ENCODE measurements at places on chromosomes 11 and 22.

DNA sequence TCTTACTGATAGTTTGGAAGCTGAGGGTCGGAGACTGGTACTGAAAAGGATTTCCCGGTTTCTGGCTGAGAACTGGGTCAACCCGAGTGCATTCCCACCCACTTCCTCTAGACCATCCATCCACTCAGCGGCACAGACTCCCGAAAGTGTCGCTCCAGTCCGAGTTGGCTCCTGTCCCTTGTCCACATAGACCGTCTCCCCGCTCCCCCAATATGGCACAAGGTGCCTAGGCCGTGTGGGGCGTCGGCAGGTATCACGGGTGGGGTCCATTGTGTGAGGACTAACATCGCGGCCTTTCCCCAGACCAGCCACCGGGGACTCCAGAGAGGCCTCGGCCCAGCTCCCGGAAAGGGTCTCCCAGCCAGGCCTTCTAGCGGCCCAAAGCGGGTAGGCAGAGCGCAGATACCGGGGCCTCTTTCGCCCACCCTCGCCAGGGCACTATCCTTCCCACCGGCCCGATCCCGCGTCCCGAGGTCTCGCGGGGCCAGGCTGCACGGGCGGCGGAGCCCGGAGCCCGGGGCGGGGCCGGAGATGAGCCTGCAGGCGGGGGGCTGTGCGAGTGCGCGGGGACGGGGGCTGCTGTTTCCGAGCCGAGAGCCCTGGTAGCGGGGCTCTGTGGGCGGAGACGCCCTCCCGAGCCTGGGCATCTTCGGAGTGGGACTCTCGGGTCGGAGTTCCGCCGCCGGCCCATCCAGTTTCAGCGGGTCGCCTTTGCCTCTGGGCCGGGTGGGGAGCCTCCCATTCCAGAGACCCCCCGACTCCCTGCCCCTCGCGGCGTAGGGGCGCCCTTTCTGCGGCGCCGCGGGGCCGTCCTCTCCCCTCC lies 21.1 kb downstream of the SERPINH1 start:
- DNase-seq, result peak; percentile 84

DNA sequence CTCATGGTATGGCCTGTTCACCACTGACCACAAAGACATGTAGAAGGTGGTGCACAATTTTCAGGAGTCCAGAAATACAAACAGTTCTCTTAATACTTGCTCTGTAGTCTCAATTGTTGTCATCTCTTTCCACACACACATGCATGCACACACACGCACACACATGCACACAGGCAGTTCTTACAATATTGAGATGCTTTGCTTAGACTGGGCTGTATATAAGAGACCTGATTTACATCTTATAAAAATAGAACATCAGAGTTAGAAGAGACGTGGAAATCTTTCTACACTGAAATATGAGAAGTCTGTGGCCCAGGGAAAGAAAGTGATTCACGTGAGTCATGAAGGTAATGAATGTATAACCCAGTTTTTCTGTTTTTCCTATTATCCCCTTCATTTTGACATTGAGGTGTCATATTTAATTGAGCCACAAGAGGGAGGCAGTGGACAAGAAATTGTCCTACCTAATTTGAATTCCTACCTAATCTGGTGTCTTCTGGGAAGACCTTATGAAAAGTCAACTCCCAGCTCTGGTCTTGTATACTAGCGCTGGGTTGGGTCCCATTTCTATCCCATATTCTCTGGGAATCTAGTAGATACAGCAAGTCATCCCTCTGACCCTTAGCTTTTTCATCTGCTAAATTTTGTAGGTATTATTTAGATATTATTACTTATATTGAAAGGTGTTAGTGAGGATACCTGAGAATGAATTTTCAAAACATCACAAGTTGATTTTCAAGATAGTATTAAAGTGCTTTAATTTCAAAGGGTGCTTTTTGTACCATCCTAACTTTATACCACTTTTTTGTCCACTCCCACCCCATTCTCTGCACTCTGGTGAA lies 14.9 kb upstream of the MS4A4A start:
- no peak for DNase-seq

DNA sequence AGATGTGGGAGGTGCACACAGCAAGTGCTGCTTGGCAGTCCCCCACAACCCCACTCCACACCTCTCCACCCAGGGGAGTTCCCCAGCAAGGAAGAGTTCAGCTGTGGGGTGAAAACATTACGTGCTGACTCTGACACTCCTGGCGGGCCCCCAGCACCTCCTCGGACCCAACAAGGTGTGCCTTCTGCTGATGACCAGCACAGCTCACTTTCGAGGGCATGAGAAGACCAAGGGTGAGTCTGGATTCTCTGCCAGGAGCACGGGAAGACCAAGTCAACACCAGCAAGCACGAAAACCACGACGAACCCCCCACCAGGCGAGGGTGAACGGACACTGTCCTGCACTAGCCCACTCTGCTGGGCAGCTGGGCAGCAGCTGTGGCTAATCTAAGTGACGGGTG lies 1.4 kb downstream of the ALG12 start:
- no peak for DNase-seq

GRCh38 chr11:104246590-104246989 lies 82.6 kb upstream of the PDGFD start:
- no peak for DNase-seq

- DNase-seq, result no peak
These were observed 104.7 kb downstream of the ETS1 start for GRCh38 chr11:128482512-128483191.

GRCh38 chr11:1628506-1629325 lies 859 bp upstream of the KRTAP5-5 start:
- DNase-seq, result no peak

DNA sequence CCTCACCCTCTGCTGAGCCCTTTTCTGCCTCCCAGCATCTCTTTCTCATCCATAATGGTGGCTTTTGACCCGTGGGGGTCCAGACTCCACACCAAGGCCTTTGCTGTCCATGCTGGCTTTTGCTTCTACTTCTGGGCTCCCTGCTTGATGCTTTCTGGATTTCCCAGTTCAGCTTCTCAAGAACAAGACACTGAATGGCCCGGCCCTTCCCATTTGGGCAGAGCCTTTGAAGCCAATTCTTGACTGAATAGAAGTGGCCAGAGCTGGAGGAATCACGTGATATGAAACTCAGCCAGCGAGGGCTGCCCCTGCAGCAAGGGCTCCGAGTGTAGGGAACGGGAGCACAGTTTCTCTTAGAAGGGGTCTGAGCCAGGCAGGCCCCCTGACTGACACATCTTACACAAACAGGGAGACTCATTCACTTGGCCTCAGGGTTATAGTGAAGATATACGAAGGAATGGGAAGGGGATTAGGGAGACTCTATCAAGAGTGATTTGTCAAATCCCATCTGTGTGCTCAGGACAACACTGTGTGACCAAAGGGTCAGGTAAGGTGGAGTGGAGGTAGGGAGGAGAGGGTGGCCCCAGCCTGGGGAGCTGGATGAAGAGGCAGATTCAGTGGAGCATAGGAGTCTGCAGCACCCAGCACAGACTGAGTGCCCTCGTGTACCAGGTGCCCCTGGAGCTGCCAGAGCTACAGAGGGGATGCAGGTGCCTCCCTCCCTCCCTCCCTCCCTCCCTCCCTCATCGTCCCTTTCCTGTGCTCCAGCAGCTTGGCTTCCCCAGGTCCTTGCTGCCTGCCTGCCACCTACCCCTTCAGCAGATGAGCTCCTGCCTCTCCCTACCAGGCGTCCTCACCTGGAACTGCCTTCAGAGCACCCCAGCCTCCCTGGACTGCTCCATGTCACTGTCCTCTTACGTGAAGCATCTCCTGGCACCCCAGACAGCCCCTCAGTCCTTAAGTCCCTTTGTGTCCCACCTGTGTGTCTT lies 106.0 kb downstream of the TRIM29 start:
- no peak for DNase-seq

- no peak for DNase-seq
These were observed 43.0 kb upstream of the KCNQ1OT1 start for GRCh38 chr11:2742611-2743426.

GRCh38 chr11:73167363-73167954 lies 25.3 kb upstream of the FCHSD2 start:
- DNase-seq, result peak; percentile 70

GRCh38 chr11:126165311-126165720 lies 46.1 kb downstream of the RPUSD4 start:
- no peak for DNase-seq

DNA sequence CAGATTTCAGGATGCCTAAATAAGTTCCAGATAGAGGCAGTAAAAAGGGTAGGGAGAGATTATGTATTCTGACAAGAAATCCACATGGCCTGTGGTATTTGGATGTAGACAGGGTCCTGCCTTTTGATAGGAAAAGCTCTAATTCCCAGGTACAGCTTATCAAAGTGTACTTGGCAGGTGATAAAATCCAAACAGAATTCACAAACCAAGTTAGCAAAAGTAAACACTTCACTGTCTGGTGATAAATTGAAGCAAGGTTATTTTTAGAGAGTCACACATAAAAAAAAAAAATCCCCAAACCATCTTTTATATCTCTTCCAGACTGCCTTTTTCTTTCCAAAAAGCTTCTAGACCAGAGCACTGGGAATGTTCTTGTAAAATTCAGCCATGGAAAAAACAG lies 5.7 kb downstream of the CBLIF start:
- no peak for DNase-seq

GRCh38 chr22:25419247-25420113 lies 145.0 kb upstream of the GRK3 start:
- no peak for DNase-seq

DNA sequence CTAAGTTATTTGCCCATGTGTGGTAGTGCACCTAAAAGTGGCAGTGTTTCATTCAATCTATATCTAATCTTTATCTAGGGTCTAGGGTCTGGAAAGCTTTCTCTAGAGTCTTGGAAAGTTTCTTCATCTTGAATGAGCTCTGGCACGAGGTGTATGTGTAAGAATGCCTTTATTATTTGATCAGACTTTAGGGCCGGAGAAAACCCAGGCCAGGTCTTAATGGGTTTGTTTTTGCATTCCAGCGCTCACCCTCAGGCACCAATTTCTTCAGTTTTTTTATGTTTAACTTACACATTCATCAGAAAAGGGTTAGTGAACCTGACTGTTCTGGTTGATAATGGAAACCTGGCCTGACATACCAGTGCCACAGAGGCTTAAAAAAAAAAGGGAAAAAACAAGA lies 68.3 kb upstream of the SLN start:
- DNase-seq, result no peak

- DNase-seq, result no peak
These were observed 22.9 kb downstream of the POLD3 start for GRCh38 chr11:74615311-74615710.

DNA sequence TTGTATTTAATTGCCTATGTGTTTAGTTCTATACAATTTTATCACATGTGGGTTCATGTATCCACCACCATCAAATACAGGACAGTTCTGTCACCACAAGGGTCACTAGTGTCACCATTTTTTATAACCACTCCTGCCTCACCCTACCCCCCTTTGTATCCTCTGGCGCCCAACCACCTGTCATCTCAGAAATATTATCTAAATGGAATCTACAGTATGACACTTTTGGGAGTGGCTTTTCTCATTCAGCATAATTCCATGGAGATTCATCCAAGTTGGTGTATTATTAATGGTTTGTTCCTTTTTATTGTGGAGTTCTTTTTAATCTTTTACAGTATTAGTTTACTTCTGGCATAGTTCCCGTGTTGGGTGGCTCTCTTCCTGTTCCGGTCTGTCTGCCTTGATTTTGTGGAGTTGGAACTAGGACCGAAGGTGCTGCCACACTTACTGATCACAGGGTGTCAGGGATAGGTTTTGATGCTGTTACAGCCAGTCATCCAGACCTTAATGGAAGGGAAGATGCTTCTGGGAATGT lies 58.5 kb downstream of the TNRC6B start:
- DNase-seq, result no peak

DNA sequence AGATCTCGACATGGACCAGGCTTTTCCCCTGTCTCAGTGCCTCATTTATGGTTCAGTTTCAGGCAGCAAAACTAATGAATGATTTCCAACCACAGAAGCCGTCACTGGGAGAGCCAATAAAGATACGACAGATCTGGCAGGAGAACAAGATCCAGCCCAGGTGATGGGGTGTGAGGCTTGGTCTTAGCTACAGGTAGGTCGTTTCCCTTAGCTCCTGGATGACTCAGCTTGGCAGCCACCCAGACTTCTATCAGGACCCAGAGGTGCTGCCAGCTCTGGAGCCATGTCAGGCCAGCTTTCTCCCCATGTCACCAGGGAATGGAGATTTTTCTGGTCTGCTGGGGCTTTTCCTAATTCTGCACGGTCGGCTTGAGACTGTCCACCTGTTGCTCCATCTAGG lies 36.3 kb upstream of the APOBEC3A start:
- no peak for DNase-seq

DNA sequence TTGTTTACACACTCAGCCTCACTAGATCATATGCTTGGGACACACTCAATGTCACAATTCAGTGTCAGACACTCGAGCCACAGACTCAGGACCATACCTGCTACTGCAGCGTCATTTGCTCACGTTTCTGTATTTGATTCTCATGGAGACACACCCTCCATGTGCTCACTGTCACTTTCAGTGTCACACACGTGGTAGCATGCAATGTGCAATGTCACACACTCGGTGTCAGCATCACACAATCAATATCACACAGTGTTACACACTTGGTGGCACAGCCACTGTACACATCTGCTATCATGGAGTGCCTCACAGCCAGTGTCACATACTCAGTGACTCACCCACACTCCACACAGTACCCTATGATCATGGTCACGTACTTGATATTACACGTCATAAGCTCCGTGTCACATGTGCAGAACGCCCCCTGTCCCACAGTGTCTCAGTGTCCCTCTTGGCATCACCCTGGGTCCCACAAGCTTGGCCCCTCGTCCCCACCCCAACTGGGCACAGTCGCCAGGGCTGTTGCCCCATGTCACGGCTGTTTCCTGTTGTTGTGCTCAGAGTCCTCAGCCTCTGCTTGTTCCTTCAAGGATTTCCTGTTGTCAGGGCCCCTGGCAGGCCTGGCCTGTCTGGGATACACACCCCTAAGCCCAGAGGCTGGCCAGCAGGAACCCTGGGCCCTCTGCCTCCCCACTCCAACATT lies 49.6 kb downstream of the PDE2A start:
- no peak for DNase-seq

DNA sequence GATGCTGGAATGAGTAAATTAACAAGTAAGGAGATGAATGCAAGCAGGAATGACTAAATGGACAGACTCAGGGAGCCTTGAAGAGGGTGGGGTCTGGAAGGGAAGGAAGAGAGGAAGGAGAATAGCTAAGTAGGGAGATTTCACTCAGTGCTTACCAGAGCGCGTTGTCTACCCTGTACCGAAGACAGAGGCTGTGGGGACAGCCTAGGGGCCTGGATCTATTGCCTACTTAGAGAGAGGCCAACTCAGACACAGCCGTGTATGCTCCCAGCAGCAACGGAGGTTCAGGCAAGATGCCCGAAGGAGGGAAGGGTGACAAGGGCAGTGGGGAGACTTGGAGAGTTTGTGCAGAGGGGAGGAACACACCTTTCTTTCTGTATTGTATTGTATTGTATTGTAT lies at the start of gene FOLR2:
Gene FOLR2, plus strand, starts transcription at position 157 of the 400 bp plus-strand sequence. CDS start 1,791 bp downstream, outside the sequence.
- no peak for DNase-seq

All from ovary (tissue), 10 donors.